Panc1 (cell line): ENCODE measurements at places on chromosomes 7 and 10. TPM values are rescaled to one million over a fixed set of nuclear protein-coding genes. Genes with fewer than 3 reads are reported as not detected.

Gene IKZF1
- 0.77 TPM for total RNA-seq

Gene TAS2R60
- not detected for total RNA-seq

Gene HOXA7
- total RNA-seq: not detected

Gene VWA2
- total RNA-seq: 0.77 TPM

Gene LRRTM3
- total RNA-seq: 0.10 TPM

- peaks cover 53% of the 10 kb centered on the region for H3K4me1 ChIP-seq
- peak overlapping the region; percentile 42 for H3K4me3 ChIP-seq
- no peaks in the 10 kb centered on the region for H3K27me3 ChIP-seq
- peak overlapping the region; percentile 71 for H3K27ac ChIP-seq
Measured at GRCh38 chr7:138891446-138891810, 89.8 kb downstream of the KIAA1549 start.

DNA sequence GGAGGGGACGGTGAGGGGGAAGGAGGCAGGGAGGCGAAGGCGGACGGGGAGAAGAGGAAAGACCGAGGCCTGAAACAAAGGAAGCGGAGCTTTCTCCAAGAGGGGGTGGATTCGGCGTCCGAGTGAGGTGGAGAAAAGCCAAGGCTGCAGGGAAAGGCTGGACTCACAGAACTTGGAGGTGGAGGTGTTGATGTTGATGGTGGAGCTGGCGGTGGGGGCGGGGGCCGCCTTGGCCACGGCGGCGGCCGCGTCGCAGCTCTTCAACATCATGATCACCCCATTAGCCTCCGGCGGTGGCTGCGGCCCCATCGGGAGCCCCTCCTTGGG is 578 bp downstream of the CACUL1 start:
- peaks cover 15% of the 10 kb centered on the region for H3K4me1 ChIP-seq
- H3K27ac ChIP-seq: peak overlapping the region; percentile 73
- DNase-seq: no peak
- peak overlapping the region; percentile 88 for H3K4me3 ChIP-seq
- no peaks in the 10 kb centered on the region for H3K27me3 ChIP-seq
- peaks cover 3% of the 10 kb centered on the region; the same call in 1 of the 2 replicates for H3K36me3 ChIP-seq

DNA sequence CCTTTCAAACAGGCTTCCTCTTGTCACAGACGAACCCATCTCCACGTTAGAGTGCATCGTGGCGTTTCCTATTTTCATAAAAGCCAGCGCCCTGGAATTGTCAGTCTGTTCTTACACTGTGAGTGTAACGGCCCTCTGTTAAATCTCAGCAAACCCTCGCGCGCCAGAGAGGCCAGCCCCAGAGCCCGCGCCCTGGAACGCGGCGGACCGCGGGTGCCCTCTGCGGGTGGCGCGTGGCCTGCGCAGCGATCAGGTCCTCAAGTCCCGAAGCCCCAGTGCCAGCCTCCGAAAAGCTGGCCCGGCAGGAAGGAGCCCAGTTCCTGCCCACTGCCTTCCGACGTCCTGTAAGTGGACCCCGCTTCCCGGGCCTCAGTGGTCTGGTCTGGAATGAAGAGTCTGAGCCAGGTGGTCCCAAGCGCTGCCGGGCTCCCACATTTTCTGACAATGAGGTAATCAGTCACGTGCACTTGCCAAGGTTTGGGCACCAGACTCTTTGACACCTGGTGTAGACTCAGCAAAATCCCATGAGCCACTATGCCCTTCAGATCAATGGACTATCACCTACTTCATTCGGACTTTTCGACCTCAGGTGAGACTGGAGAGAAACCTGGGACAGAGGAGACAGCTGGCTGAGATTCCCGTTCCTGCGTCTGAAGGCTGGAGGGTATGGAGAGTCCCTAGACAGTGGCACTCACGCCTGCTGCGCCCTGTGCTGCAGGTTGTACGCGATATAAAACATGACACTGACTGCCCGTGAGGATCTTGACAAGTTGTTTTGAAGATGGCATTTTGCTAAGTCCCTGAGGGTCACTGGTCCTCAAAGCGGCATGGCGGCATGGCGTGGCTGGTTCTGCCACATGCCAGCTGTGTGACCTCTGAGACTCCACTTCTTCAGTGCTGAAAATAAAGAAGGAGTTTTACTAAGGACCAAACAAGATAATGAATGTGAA is 109.4 kb upstream of the LANCL2 start:
- H3K4me3 ChIP-seq: peak overlapping the region; percentile 88
- H3K27ac ChIP-seq: peak overlapping the region; percentile 80
- peak; percentile 59 for DNase-seq
- H3K36me3 ChIP-seq: no peaks in the 10 kb centered on the region
- peaks cover 7% of the 10 kb centered on the region for H3K4me1 ChIP-seq

DNA sequence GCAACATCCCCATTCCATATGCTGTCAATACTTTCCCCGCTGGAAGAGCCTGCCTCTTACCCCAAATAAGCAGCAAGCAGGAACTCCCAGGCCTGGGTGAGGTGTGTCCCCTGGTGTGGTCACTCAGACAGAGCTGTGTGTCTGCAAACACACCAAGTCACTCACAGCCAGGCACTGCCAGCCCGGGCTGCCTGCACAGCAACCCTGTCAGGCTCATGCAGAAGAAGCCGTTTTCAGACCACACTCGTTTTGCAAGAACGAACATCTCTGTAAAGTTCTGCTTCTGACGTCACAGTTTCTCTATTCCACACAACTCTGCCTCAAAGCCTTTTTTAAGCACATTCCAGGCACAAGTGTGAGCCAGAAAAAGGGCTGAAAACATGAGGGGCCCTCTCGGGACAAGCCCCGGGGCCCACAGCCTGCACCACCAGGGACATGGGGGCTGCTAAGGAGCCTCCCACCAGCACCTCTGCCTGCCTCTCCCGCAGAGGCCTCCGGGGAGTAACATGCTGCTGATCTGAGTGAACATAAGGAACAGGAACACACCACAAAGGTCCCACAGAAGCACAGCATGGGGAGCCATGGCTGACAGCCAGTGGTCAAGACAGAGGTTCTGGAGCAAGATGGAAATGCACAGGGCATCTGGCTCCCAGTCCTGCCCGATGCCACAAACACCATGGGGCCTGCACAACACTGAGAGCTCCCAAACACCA is 11.4 kb downstream of the PTPRN2 start:
- H3K4me3 ChIP-seq: no peak overlapping the region
- DNase-seq: no peak
- no peaks in the 10 kb centered on the region for H3K4me1 ChIP-seq

DNA sequence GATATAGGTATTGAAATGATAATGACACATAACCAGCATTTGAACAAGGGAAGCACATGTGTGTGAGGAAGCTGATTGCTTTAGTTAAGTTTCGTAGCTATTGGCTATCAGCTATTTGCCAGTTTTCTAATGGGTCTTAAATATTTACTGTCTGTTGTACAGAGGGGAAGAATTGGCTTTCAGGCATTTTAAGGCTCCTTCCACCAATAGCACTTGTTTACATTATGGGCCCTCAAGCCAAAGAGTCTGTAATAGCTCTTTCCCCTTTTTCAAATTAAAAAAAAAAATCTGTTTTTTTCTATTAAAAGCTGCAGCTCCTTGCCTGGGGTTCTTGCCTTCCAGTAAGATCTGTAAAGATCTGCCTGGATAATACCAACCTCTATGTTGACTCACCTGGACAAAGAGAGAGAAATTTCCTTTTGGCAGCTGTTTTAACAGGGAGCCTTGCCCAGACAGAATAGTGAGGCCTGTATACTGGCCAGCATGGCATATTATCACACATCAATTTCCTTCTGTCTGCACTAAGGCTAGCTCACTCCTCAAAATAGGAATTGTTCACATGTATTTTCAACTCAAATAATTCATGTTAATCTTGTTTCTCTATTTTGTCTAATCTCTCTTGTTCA is 104.7 kb upstream of the LRGUK start:
- H3K4me1 ChIP-seq: no peaks in the 10 kb centered on the region
- H3K4me3 ChIP-seq: no peak overlapping the region
- no peaks in the 10 kb centered on the region for H3K36me3 ChIP-seq
- no peak for DNase-seq

DNA sequence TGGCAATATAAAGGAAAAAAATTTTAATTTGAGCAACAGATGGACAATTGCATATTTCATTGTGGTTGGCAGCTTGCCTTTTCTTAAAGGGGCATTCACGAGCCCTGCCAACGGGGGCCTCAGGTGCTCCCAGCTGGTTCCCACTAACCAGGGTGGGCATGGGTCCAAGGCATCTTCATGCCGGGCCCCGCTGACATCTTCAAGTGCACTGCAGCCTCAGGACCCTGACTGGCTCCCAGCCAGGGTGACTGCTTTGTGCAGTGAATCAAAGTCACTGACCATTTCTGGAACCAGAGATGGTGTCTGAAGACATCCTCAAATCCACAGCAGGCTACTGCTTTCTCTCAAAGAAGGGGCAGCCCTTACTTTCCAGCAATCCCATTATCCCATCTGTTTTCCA is 275.2 kb upstream of the MGMT start:
- H3K27me3 ChIP-seq: peaks cover 9% of the 10 kb centered on the region
- H3K4me1 ChIP-seq: no peaks in the 10 kb centered on the region
- no peak overlapping the region for H3K27ac ChIP-seq
- DNase-seq: no peak
- no peak overlapping the region for H3K4me3 ChIP-seq
